Activated CD4-positive, alpha-beta T cell treated with anti-CD3 and anti-CD28 coated beads, Interleukin-2, amount 50 U/mL, for 48 hours (primary cell): ENCODE measurements at places on chromosomes 3 and 15.

DNA sequence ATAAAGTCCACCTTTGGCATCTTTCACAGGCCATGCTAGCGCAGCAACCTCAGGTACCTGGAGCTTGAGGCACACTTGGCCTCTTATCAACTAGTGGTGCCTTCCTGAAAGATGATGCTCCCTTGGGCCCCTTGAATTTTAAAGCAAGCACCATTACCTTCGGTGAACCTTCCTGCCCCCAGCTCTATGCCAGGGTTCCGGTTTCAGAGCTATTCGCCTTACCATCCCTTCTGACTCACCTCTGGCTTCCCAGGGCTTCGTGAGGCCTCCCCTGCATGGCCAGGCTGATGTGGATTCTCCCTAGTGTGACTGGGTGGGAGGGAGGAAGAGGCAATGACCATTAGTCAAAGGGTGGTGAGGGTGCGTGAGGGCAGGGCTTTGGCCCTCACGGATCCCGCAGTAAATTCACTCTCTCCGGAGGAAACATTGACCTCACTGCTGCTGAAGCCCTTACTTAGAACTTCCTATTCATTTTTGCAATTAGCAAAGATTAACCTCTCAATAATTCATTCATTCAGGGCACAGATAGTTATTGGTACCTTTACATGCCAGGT, 16.3 kb downstream of the BHLHE40 start:
- DNase-seq: no peak

DNA sequence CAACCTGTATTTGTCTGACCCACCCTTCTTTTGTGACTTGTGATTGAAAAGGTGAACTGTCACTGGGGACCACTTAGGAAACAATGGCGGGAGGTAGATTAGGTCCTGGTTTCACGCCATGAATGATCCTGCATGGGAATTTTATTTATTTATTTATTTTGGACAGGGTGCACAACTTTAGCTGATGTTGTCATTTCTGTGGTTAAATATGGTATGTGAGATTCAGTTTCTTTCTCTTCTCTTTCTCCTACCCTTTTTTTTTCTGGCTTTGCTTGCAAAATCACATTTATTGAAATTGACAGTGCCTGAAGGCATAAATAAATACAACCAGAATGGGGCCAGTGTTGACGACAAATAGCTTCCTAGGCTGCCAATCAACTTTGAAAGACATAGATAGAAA, 18.0 kb upstream of the HTR3E start:
- no peak for DNase-seq

DNA sequence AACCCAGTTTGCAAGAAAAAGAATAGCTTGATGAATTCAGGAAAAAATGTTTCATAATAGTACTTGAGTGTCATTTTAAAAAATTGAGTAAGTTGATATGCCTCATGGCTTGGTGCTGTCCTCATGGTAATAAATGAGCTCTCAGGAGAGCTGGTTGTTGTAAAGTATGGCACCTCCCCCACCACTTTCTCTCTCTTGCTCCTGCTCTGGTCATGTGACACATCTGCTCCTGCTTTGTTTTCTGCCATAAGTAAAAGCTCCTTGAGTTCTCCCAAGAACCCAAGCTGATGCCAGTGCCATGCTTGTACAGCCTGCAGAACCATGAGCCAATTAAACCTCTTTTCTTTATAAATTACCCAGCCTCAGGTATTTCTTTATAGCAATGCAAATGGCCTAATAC, 108.8 kb upstream of the CRBN start:
- no peak for DNase-seq

DNA sequence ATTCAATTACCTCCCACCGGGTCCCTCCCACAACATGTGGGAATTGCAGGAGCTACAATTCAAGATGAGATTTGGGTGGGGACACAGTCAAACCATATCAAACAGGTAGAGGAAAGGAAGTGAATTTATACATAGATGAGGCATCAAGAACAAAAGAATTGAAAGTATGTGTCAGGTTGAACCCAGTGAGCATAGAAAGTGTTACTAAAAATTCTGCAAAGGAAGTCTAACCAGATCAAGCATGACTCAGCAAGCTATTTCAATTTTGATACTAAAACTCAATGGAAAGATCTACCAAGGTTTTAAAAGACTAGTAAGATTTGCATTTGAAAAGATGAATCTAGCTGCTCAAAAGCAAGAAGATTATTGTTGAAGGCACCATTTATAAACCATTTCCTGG, 323.0 kb downstream of the ROBO2 start:
- DNase-seq: no peak

DNA sequence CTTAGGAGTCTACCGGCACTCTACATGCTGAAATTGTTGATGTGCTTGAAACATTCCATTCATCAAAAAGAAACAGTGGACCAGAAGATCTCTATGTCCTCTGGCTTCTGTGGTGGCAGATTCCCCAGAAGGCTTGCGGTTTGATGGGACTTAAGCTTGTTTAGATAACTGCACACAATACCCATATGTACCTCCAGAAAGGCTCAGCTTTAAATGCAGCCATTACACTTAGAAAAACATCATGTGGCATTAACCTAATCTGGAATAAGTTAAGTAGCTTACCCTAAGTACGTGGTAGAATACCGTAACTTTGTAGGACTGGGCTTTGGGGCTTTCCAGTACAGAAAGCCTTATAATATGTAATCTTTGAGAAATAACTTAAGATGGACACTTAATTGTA, 187.3 kb downstream of the RBMS3 start:
- no peak for DNase-seq

DNA sequence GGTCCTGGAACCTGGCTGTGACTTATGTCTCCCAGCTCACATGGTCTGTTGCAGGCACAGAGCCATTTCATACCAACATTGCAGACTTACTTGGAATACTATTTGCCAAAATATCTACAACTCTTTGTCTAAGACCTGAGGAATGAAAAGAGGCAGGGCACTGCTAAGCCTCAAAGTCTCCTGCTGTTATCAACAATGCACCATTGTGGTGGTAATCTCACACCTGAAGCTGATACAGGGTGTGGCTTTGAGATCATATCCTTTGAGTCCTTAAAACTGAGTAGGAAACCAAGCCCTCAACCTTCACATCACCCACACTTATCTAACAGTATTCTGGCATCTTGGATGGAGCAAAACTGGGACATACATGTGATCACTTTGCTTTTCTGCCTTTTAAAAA, 782.0 kb downstream of the EPHA3 start:
- no peak for DNase-seq

DNA sequence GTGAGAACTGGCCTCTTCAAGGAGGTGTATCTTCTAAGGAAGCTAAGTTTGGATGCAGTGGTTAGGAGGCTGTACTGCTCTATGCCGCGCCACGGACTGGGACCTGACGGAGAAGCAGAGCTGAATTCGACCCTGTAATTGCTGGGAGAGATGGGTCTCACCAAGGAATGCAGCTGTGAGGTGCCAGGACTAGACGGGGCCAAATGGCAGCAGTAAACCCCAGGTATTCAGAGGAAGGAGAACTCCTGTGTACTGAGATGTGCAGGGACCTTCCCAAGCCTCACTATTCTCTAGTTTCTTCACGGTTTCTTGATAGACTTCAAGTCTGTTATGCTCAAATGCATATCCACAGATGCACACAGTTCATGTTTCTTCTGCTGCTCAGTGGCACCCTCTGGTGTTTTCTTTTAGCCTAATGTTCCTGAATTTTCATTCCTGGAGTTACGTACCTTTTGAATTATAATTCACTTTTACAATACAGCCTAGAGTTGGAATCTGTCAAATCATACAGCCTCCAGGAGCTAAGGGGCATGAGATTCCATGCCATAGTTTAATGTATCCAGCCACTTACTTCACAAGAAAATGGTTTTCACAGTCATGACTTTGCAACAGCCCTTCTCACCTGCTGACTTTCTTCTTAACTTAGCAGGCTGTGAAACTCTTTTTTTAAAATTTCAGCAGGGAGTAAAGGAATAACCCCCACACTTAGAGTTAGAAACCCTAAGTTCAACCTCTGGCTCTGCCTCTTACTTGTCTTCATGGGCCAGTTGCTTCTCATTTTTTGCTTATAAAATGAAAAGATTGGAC, 61.8 kb downstream of the GLDN start:
- DNase-seq: no peak

- DNase-seq: no peak
Observed at GRCh38 chr3:20096135-20096685, 56.0 kb downstream of the KAT2B start.
